ENCODE measurements at places on chromosomes 6 and 20. TPM values are rescaled to one million over a fixed set of nuclear protein-coding genes. Genes with fewer than 3 reads are reported as not detected.

- DNase-seq: no peak
Measured at GRCh38 chr20:62458275-62459251, 17.2 kb downstream of the GATA5 start.

- DNase-seq: no peak
Measured at GRCh38 chr6:161151660-161152526, 122.0 kb downstream of the AGPAT4 start.

GRCh38 chr6:132298344-132298949, 102.8 kb downstream of the MOXD1 start:
- DNase-seq: peak; percentile 30

DNA sequence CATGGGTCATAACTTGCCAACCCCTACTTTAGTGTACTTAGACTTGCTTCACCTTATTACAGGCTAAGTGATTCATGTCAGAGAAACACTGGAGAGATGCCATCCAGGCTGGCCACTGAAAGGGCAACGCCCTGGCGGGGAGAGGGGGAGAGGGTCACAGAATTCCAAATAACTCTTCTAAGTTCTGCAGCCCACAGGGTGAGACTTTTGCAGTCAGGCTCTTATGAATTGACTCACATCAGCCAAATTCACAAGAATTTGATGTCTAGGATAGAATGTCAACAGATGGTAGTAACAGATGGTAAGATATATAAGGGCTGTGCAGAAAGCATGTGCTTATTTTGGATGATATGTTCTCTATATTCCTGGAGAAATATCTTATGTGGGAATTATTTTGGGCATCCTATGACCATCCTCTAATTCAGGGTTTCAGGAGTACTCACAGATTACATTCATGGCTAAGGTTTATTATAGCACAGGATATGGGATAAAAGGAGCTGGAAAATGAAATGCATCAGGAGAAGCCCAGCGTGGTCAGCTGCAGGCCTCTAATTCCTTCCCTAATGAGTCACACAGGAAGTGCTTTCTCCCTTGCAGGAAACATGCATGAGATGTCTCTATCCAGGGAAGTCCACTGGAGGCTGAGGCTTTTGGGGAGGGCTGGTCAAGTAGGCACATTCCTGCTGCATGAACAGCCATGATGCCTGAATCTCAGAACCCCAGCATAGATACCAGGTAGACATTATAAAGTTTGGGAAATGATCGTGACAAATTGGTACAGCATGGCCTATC, 58.7 kb upstream of the RIN2 start:
- DNase-seq: no peak

GRCh38 chr20:48698507-48699267, 129.1 kb downstream of the PREX1 start:
- no peak for DNase-seq

GRCh38 chr20:53306192-53306805, 287.3 kb downstream of the ZNF217 start:
- no peak for DNase-seq

GRCh38 chr20:18729231-18729825, 84.3 kb upstream of the SCP2D1 start:
- DNase-seq: no peak

DNA sequence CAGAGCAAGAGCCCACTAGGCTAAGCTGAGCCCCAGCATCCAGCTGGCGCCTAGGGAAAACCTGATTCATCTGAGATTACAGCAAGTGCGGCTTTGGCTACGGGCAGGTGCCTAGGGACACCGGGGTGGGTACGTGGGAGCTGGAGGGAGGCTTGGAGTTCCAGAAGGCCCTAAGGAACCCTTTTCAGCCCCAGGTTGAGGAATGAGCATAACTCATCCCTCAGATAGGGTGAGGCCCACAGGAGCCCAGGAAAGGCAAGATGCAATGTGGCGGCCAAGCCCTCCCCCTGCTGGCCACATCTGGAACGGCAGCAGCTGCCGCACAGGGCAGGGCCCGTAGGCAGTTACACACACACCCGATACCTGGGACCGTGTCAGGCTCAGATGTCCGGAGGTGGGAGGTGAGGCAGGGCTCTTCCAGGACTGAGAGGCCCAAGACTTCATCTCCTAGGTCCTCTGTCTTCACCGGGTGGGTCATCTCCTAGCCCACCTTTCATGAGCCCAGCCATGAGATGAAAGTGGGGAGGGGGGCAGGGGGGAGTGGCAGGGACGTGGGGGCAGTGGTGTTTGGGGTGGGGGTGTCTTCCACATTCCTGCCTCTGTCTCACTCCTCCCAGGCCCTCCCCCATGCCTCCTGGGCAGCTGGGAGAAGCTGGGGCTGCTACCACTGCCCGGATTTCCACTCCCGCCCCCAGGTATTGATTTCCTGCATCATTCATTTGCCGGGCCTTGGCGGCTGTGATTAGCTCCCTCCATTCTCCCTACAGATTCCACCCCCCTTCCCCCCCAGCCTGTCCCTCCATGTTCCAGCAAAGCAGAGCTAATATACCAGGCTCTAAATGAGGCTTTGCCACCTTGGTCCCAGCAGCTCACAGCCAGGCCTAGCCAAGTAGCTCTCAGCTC, 5.5 kb downstream of the MDGA1 start:
- DNase-seq: peak; percentile 67

GRCh38 chr6:134967711-134968110, 17.8 kb upstream of the ALDH8A1 start:
- DNase-seq: no peak

- DNase-seq: no peak
Measured at GRCh38 chr20:3932681-3933080, 43.5 kb downstream of the PANK2 start.

DNA sequence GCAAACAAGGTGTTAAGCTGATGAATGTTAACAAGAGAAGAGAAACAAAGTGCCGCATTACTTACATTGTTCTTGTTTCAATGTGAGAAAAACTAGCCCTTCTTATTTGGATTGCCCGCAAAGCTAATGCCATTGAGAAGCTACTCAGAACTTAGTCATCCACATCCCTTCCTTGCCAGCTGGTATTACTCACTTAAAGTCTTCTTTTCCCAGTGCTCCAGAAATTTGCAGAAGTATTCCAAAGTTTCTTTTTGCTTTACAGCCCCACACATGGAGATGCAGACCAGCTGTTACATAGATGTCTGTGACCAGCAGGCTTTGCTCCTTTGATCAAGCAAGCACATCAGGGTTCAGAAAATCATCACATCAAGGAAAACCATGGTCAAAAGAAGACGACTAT, 529.0 kb downstream of the TBC1D32 start:
- DNase-seq: no peak

DNA sequence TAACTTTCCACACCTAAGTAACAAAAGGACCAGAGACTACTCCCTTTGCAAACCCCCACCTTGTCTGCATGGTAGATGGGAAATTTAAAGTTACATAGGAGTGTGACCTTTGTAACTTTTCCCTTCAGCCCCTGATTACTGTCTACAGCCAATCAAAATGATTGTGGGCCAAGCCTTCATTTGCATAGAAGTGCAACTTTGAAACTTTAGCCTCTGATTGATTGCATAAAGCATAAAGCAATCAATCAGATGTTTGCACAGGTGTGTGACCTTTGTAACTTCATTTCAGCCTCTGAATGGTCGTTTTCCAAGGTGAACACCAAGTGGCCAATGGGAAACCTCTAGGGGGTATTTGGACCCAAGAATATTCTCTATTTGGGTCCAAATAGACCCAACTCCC, 46.1 kb downstream of the PRKN start:
- DNase-seq: no peak

DNA sequence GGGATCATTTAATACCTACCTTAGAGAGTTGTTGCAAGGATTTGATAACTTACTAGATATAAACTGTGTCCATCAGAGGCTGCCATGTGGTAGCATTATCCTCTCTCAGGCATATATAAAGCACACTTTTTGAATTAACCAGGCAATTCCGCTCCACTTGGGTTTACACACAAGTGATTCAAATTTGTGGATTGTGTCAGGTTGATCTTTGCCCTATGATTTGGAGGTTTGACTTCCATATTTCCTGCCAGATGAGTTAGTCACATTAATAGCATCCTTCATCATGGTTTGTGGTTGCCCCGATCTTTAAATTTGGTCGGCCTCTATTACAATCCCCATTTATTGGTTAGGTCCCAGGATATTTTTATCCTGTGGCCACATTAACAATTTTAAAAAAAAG, 44.8 kb upstream of the CTAGE9 start:
- no peak for DNase-seq

- DNase-seq: no peak
Measured at GRCh38 chr6:80872951-80873308, 766.5 kb downstream of the BCKDHB start.

GRCh38 chr6:35727231-35727934, 9.4 kb upstream of the ARMC12 start:
- DNase-seq: peak; percentile 68

- no peak for DNase-seq
Measured at GRCh38 chr6:127247114-127248096, 19.3 kb upstream of the RNF146 start.

DNA sequence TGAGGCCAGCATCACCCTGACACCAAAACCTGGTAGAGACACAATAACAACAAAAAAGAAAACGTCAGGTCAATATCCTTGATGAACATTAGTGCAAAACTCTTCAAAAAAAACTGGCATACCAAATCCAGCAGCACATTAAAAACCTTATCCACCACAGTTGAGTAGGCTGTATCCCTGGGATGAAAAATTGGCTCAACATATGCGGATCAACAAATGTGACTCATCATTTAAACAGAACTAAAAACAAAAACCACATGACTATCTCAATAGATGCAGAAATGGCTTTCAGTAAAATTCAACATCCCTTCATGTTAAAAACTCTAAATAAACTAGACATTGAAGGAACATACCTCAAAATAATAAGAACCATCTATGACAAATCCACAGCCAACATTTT, 59.6 kb upstream of the PHIP start:
- no peak for DNase-seq

GRCh38 chr6:11328613-11329247, 96.3 kb upstream of the NEDD9 start:
- DNase-seq: no peak

- no peak for DNase-seq
Measured at GRCh38 chr6:82915666-82916065, 150.0 kb downstream of the UBE3D start.

DNA sequence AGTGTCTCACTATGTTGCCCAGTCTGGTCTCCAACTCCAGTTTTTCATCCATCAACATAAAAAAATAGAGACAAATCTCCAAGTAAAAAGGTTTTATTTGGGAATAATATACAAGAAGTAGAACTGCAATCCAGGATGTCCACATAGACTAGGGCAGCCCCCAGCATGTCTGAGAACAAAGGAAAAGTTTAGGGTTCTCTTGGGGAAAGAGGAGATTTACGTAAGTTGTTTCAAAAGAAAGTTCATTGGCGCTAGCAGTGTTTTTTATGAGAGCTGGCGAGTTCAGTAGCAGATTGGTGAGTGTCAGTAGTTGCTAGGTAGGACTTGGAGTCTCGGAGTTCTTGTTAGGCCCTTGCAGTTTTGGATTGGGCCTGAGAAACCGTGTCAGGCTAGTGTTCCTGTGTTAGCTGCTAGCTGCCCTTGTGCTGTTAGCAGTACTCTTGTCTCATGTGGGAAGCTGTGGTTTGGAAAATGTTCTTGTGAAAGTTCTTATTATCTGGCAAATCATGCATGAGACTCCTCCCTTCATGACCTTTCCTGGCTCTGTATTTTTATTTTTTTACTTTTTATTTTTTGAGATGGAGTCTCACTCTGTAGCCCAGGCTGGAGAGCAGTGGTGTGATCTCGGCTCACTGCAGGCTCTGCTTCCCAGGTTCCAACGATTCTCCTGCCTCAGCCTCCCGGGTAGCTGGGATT, 24.7 kb downstream of the TTLL9 start:
- DNase-seq: no peak

DNA sequence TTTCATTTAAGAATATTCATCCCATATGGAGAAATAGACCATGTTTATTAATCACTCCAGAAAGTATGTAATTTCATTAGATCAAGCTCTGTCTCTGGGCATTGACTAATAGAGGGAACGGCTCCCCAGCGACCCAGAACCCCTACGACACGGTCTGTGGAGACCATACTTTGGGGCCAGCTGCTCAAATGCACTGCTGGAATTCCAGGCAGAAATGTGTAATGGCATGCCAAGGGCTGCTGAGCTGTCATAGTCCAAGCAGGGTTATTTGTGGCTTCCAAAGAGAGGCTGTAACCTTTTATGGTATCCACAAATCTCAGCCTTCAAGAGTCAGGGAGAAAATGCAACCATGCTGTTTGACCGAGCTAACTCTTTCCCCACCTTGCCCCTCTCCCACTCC, 755.8 kb downstream of the DHX35 start:
- DNase-seq: no peak

DNA sequence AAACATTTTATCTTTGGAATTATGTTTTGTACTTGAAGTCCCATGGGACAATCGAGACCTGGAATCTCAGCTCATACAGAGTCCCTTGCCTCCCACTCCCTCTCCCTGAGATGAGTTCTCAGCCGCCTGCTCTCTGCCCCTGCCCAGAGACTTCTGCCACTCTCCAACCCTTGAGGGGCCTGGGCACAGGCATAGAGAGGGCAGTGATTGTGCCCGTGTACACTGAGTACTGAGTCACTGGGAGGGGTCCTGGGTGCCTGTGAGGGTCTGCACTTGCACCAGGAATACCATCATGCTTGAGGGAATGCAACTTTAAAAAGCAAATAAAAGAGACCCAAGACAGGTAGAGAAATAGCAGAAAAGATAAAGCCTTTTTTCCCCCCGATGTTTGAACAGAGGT, 453.8 kb upstream of the HS3ST5 start:
- no peak for DNase-seq

DNA sequence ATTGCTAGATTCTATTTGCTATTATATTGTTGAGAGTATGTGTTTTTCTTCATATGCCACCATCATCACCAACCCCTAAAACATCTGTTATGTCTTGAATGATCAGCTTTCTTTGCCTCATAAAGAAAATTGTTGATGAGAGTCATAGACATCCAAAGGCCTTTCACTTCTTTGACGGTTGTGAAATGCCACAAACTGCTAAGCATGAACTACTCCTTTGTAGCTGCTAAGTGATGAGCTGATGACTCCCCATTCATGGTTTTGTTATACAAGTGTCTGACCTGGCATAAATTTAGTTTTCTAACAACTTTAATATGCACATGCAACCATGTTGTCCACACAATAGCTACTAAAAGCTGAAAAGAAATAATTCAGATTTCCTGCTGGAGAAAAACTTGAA, 684 bp upstream of the MED23 start:
- no peak for DNase-seq

LRRN4 gene
- total RNA-seq: 154 TPM

TGM3 gene
- total RNA-seq: not detected

RCAN2 gene
- 4.6 TPM for total RNA-seq

RFX6 gene
- total RNA-seq: not detected

MLN gene
- total RNA-seq: not detected

ATG5 gene
- total RNA-seq: 27.8 TPM
